ENCODE measurements at places on chromosomes 11 and 22. TPM values are rescaled to one million over a fixed set of nuclear protein-coding genes. Genes with fewer than 3 reads are reported as not detected.

Gene TCN1
- not detected for total RNA-seq

Gene KCNK4
- total RNA-seq = 0.23 TPM

Gene LRRC10B
- 0.14 TPM for total RNA-seq

Gene HEPHL1
- not detected for total RNA-seq

Gene GRAP2
- total RNA-seq = 34.4 TPM

Gene ZDHHC13
- total RNA-seq = 28.1 TPM
